ENCODE measurements at places on chromosomes 4 and X. TPM values are rescaled to one million over a fixed set of nuclear protein-coding genes. Genes with fewer than 3 reads are reported as not detected.

Gene MTNR1A
- polyA plus RNA-seq, result 1.8 TPM

GRCh38 chrX:103586314-103586646, 965 bp downstream of the TCEAL4 start:
- DNase-seq, result no peak

GRCh38 chr4:89311433-89311832, 3.8 kb upstream of the GPRIN3 start:
- DNase-seq, result no peak

Gene MAGEB10
- not detected for polyA plus RNA-seq

- DNase-seq, result no peak
Observed at GRCh38 chr4:168162604-168163003, 70.3 kb downstream of the ANXA10 start.

DNA sequence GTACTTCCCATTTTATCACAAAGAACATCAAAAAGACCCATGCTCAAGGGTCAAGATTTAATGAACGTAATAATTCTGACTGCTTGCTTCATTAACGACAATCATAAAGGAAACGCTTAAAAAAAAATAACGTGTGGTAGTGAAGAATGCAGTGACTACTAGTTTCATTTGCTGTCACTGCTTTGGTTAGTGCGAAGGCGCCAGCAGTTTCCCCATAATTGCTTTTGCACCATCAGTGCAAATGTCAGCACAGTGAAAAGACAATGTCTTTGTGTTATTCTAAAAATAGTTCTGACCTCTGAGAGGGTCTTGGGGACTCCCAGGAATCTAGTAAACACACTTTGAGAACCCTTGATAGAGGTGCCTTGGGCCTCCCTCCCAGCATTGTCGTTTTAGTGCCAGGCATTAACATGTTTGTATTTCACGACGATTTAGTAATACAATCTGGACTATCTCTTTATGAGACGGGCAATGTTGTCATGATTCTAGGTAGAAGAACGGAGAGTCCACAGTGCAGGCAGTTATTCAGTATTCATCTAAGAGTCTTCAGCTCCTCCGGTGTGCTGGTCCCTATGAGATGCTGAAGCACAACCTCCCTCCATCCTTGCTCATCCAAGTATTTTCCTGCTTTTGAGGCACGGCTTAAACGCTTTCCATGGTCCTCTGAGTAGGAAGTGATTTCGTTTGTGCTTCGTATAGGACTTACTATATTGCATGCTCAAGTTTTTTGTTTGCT, 71.0 kb downstream of the AFF1 start:
- DNase-seq, result no peak

DNA sequence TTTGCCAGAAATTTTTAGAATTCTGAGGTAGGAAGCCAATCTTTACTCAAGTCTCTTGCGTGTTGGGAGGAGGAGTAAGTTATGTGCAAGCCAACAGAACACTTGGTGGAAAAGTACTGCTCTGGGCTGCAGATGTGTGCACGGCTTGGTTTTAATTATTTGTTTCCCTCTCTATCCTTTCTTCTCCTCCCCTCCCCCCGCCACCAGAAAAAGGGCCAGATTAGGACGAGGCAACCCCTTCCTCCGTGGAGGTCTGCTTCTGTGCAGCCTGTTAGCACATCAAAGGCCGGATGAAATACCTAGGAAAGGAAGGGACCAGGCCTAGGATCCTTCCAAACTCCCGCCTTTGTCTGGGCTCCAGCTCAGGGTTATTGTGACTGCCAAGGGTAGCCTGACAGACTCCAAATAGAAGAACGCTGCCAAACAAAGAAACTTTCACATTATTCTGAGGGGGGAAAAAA, 1.0 kb upstream of the PGRMC1 start:
- DNase-seq, result no peak

GRCh38 chr4:185638548-185639301, 103.4 kb upstream of the PDLIM3 start:
- DNase-seq, result no peak

DNA sequence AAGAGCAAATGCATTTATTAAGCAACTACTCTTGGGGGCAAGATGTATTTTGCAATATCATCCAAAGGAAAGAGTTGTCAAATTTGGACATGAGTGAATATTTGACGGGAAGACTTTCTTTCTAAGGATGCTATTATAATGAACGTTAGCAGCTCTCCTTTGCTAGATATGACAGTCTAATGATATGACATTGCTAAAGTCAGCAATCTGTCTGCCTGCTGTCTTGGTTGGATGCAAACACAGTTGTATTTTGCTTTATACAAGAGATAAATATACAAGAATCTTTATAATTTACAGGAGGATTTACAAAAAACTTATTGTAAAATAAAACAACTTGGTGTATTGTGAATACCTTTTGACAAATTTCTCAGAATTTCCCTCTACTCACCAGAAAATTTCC, 37.5 kb downstream of the MAGEC1 start:
- no peak for DNase-seq

Gene CLDN24
- 0.64 TPM for polyA plus RNA-seq

Gene USP46
- polyA plus RNA-seq, result 29.4 TPM

Gene CT55
- polyA plus RNA-seq, result 0.21 TPM

Gene WDFY3
- polyA plus RNA-seq, result 44.6 TPM

DNA sequence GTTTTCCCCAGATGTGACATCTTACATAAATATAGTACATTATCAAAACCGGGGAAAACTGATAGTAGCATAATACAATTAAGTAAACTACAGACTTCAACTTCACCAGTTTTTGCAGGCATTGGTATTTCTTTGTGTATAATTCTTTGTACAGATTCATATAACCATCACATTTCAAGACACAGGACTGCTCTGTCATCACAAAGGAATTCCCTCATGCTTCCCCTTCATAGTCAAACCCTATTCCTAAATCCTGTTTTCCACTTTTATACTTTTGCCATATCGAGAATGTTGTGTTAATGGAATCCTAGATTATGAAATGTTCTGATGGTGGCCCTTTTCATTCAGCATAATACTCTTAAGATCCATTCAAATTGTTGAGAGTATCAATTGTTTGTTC, 36.0 kb downstream of the STIM2 start:
- no peak for DNase-seq

Gene RXFP1
- polyA plus RNA-seq, result 0.18 TPM

Gene NHS
- 26.8 TPM for polyA plus RNA-seq

Gene SUPT20HL1
- polyA plus RNA-seq, result 0.06 TPM

GRCh38 chr4:28259951-28260350, 1399.3 kb downstream of the STIM2 start:
- no peak for DNase-seq

Gene H2BW1
- not detected for polyA plus RNA-seq

GRCh38 chr4:155179216-155179615, 29.2 kb upstream of the NPY2R start:
- no peak for DNase-seq

GRCh38 chr4:10289538-10289906, 167.7 kb downstream of the ZNF518B start:
- no peak for DNase-seq

Gene HTR2C
- 0.98 TPM for polyA plus RNA-seq

Gene PPEF2
- polyA plus RNA-seq, result 0.15 TPM

- peak; percentile 23 for DNase-seq
Observed at GRCh38 chr4:114384629-114385028, 214.0 kb upstream of the UGT8 start.

Gene CXCR3
- 0.10 TPM for polyA plus RNA-seq

Gene TEX11
- polyA plus RNA-seq, result 0.13 TPM

- no peak for DNase-seq
Observed at GRCh38 chr4:87669373-87669772, 19.3 kb downstream of the DMP1 start.

DNA sequence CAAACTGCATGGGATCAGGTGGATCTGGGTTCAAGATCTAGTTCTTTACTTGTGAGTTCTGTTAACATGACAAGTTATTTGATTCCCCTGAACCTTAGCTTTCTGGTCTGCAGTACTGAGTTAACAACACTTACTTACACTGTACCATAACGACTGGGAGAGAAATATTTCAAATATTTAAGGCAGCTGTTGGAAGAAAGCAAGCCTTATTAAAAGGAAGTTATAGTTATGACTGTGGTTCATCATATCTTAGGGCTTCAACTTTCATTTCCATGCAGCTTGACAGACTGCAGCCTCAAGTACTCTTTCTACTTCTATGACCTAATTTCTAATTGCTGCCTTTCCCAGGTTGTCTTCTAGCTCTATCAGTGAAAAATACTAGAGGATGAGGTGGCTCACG, 40.0 kb upstream of the PDGFRA start:
- DNase-seq, result peak; percentile 9

Gene BRS3
- polyA plus RNA-seq, result 0.06 TPM

GRCh38 chr4:144611850-144612249, 34.1 kb upstream of the HHIP start:
- DNase-seq, result no peak

DNA sequence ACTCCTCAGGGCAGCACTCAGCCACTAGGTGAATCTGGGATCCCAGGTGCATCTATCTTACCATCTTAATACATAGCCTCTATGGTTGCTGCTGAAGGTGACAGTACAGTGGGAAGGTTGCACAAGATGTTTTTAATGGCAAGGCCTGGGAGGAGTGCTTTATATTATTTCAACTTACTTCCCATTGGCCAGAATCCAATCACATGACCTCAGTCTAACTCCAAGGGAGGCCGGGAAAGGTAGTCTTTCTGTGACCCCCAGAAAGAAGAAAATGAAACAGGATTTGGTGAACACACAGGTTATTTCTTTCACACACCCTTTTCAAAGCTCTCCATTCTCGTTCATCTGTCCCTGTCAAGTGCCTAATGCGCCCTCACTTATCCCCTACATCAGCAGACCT, 189.1 kb upstream of the ATP6AP2 start:
- DNase-seq, result no peak
